ENCODE measurements at places on chromosomes 5 and 9.

DNA sequence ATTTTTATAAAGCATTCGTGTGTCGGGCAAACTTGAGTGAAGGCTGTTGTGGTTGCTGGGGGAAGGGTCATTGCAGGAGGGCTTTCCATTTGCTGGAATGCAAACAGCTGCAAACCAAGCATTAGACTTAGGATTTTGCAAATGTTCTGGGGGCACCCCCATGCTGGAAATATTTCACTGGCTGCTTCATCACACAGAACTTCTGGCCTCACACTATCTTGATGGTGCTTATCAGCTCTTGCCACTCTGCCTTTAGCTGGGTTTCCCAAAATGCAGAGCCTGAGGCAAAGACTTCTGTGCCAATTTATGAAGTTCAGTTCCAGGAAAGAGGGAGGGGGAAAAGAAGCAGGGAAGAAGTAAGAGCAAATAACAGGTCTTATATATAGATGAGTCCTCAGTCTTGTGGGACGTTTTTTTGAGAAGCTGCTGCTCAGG lies 8.6 kb upstream of the COL15A1 start:
- no peak for DNase-seq

- DNase-seq = no peak
Observed at GRCh38 chr9:31470051-31470450, 914.4 kb upstream of the ACO1 start.

DNA sequence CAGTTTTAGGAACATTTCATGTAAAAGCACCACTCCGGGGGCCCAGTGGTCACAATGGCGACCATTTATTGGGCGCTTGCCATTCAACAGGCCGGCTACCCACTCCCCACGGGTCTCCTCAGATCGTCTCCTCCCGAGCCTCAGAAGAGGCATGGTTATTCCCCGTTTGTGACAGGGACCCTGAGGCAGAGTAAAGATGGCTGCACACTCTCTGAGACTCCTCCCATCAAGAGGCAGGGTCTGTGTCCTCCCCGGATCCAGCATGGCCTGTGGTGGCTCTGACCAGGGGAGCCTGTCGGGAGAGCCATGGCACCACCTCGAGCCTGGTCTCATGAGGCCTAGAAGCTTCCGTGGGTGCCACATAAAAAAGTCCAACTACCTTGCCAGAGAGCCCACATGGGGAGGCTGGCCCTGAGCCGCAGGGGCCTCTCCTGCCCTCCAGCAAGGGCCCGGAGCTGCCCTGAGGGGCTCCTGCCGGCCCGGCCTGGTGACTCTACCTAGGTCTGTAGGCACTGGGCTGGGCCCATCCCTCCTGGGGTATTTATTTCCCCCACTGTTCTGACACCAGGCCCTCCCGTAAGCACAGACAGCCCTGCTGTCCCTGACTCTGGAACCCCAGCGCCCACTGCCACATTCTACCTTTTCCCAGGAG lies 90.8 kb downstream of the VAV2 start:
- no peak for DNase-seq

DNA sequence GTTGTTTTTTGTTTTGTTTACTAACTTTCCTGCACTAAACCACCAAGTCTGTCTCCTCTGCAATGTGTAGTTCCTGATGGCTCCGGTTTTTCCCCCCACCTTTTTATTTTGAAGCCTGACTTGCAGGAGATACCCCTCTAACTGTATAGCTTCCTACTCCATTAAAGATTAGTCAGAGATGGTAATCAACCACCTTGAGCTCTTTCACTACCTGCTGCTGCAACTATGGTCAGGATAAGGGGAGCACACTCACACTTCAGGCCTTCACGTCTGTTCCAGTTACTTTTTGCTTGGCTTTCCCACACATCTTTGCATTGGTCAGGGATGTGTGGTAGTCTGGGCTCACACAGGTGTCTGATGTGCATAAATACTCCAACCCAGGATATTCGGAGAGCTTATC lies 63.4 kb downstream of the NR6A1 start:
- no peak for DNase-seq

GRCh38 chr5:473551-474192 lies 30.7 kb downstream of the EXOC3 start:
- peak; percentile 74 for DNase-seq

- DNase-seq = no peak
Observed at GRCh38 chr5:82487131-82487530, 209.0 kb upstream of the RPS23 start.

DNA sequence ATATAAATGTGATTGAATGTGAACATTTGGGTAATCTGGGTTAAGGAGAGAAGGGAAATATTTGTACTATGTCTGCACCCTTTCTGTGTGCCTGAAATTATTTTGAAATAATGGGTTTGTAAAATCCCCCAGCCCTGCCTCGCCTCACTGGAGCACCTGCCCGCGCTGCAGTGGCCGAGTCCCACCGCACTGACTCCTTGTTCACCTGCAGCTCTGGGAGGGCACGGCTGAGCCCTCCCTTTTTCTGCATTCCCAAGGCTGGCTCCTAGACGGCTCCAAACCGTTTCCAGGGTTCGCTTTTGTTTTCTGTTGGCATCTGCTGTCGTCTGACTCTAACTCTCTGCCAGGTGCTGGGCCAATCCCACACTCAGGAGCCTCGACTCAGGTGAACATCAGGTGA lies 17.6 kb upstream of the PPP1R26 start:
- no peak for DNase-seq

GRCh38 chr5:87027570-87027969 lies 240.1 kb upstream of the RASA1 start:
- DNase-seq = no peak

- DNase-seq = no peak
Observed at GRCh38 chr9:129750013-129750638, 2.7 kb downstream of the PTGES start.

DNA sequence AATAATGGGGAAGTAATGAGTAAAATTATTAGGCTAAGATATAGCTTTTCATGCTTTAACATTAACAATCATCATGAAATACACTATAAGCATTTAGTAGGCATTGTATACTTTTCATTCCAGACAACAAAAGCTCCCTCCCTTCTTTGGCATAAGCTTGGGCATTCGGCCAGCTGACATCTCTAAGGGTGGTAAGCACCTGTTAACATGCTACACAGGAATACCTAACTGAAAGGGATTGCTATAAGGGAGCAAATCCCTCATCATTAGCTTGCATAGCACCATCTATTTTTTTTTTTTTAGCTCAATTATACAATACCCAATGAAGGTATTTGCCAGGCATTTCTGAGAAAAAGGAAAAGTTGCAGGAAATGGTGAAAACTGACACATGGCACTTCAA lies 16.6 kb downstream of the STRBP start:
- DNase-seq = peak; percentile 15
